ENCODE measurements at places on chromosomes 3 and 15. TPM values are rescaled to one million over a fixed set of nuclear protein-coding genes. Genes with fewer than 3 reads are reported as not detected.

MAPK6 gene
- 94.5 TPM for total RNA-seq

PLSCR4 gene
- 18.1 TPM for total RNA-seq

IL17RB gene
- total RNA-seq: 0.11 TPM

CSPG5 gene
- under 0.01 TPM for total RNA-seq

DAPK2 gene
- total RNA-seq: 5.8 TPM

CHL1 gene
- total RNA-seq: under 0.01 TPM

RTP3 gene
- not detected for total RNA-seq

WWTR1 gene
- total RNA-seq: 24.1 TPM

NPAP1 gene
- total RNA-seq: not detected

MCTP2 gene
- 4.1 TPM for total RNA-seq

CKMT1B gene
- total RNA-seq: not detected

UQCC5 gene
- total RNA-seq: 12.6 TPM
